Neural cell (in vitro differentiated cells): ENCODE measurements at places on chromosomes 1 and 21. TPM values are rescaled to one million over a fixed set of nuclear protein-coding genes. Genes with fewer than 3 reads are reported as not detected.

The SAMD13 gene
- polyA plus RNA-seq = 14.9 and 20.0 TPM in 2 replicates

The C1QB gene
- not detected in 2 replicates for polyA plus RNA-seq

The NBPF3 gene
- polyA plus RNA-seq = 14.4 and 16.2 TPM in 2 replicates

The FAM151A gene
- not detected in 2 replicates for polyA plus RNA-seq

The SELENBP1 gene
- not detected in 2 replicates for polyA plus RNA-seq
